NCI-H1092 (cell line): ENCODE measurements at places on chromosomes 16 and 17.

- DNase-seq, result no peak
These were observed 12.7 kb downstream of the TERF2IP start for GRCh38 chr16:75660321-75660720.

- no peak for DNase-seq
These were observed 25.4 kb downstream of the FLYWCH1 start for GRCh38 chr16:2937170-2937569.

GRCh38 chr17:50502301-50502990 is 5.8 kb upstream of the MYCBPAP start:
- DNase-seq, result no peak

DNA sequence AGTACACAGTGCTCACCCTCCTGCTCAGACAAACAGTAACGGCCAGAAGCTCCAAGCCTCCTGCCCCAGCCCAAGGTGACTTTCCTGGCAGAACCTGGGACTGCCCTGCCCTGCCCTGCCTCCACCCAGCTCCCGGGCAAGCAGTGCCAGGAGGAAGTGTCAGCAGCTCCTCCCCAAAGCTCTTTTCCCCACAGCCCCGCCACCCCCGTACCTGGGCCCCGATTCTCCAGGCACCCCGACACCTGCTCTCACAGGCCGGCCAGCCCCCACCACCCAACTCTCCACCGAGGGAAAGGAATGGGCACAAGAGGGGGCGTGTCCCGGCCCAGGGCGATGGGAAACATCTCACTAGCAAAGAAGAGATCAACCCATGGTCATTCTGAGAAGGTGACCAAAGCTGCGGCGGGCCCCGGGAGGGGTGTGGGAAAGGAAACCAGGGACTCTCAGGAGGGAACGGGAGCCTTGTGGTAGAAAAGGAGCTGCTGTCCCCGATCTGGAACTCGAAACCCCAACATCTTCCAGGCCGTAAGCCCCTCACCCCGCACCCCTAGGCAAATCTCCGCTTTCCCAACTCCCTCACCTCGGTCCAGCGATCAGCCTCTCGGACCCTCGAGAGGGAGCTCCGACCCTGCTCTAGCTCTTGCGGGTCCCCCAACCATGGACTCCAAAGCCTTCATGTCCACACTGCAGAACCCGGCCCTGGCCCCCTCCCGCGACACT is 1.2 kb downstream of the BCAR1 start:
- no peak for DNase-seq

GRCh38 chr16:51531271-51531670 is 380.2 kb upstream of the SALL1 start:
- no peak for DNase-seq

DNA sequence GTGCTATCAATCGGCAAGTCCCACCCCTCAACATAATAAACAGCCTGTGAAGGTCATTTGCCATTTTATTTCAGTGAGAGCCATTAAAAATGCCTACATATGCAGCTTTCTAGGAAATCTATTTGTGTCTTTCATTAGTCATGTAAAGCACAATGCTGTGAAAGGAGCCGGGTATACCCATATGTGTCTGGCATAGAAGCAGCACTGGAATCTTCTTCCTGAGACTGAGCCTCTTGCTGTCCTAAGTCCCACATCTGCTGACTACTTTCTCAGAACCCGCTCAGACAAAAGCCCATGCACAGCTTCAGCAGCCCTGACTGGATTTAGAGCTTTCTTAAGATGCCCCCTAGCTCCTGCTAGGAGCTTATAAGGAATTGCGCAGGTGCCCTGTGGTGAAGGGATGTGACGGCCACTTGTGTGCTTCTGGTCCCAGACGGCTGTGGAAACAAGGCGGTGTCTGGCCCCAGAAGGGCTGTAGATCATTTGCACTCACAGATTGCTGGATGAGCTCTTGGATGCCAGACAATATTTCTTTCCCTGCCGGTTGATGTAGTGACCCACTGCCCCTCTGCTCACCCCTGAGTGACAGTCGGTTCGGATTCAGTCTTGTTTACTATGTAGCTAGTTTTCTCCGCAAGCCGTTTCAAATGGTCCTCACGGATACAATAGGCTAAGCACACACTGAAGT is 172.2 kb downstream of the ANKFN1 start:
- DNase-seq, result no peak

DNA sequence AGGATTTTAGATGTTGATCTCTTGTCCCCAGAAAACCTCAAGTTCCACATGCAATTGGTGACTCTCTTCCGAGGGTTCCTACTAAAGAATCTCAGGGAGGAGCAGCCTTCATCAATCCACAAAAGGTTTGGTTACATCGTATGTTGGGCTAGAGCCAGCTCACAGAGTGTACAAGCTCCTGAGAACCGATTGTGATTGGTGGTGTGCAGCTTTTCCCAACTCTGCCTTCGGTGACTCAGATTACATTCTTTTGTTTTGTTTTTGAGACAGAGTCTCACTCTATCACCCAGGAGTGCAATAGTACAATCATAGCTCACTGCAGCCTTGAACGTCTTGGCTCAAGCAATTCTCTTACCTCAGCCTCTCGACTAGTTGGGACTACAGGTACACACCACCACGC is 172.4 kb downstream of the PMP22 start:
- DNase-seq, result no peak

DNA sequence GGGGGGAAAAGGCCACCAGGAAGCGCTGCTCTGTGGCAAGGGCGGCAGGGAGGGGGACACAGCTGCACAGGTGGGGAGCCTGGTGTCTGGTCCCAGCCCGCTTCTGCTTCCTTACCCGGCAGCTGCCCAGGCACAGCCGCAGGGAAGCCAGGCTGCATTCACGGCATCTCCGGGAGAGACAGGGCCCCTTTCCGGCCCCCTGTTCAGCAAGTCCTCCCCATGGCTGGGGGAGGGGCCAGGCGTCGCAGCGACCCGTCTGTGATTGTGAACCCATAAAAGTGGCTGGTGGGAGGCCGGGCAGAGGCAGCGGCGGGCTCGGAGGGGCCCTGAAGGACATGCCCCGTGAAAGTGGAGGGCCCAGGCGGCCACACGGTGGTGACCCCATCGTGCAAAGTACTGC is 28.7 kb downstream of the SOX8 start:
- DNase-seq, result no peak

DNA sequence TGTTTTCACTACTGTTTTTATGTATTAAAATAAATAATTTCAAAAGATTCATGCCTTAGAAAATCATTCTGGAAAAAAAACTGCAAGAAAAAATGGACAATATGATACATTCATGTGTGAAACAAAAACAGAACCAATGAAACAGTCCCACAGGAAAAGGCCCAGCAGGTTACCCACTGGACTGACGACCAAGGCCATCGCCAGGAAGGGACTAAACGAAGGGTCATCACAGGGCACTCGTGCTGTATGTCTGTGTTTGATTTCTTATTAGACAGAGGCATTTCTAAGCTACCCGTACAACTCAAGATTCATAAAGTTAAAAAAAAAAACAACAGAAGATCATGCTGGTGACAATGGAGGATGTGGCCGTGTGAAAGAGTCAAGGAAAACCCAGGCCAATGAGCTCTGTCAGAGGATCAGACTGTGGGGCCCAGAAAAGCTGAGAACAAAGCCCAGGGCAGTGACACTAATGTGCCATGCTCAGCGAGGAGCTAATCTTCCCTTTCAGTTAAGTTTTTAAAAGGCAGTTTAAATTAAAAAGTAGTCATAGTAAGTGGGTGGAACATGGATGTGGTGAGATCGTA is 31.8 kb downstream of the NSMCE1 start:
- no peak for DNase-seq

GRCh38 chr16:75660726-75661302 is 13.2 kb downstream of the TERF2IP start:
- DNase-seq, result no peak

- DNase-seq, result peak; percentile 41
These were observed 2.7 kb upstream of the SPG7 start for GRCh38 chr16:89505204-89506112.

DNA sequence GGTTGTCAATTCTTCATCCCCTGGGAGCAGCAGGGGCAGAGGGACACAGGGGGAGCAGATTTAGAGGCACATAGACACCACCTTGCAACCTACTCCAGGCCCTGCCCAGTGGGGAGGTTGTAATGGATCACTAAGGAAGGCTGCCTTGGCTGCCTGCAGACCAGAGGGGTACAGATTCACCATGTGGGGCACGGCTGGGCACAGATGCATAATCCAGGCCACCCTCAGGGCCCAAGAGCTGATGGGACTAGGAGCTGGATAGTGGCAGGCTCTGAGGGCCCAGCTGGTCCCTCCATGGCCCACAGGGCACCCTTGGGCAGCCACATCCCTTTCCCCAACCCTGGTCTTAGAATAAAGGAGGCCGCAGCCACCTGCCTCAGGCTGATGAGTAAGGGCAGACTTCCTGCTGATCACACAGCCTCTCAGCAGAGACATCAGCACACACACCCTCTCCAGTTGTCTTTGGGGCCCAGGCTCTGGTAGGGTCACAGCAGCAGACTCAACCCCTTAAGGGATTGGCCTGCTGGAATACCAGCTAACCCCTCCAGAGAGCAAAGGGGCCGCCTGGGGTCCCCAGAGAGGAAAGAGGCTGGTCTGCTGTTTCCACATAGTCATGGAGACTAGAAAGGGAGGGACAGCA is 224.9 kb downstream of the GSG1L start:
- DNase-seq, result no peak

DNA sequence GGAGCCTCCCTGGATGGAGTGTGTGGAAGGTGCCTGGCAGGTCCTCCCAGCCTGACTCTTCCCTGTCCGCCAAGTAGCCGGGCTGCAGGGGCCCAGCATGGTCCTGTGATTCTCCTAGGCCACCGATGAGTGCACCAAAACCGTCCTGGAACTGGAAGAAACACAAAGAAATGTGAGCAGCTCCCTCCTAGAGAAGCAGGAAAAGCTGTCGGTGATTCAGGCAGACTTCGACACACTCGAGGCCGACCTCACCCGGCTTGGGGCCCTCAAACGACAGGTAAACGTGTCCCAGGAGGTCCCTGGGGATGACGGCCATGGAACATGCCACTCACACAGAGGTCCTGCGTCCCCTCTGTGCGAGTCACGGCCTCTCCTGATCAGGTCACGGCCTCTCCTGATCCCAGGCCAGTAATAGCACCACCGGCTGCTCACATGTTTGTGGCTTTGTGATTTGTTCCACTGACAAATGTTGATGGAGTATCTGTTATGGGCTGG is 4.2 kb upstream of the GAA start:
- DNase-seq, result no peak

- no peak for DNase-seq
These were observed 34.6 kb upstream of the AKTIP start for GRCh38 chr16:53537626-53538025.

DNA sequence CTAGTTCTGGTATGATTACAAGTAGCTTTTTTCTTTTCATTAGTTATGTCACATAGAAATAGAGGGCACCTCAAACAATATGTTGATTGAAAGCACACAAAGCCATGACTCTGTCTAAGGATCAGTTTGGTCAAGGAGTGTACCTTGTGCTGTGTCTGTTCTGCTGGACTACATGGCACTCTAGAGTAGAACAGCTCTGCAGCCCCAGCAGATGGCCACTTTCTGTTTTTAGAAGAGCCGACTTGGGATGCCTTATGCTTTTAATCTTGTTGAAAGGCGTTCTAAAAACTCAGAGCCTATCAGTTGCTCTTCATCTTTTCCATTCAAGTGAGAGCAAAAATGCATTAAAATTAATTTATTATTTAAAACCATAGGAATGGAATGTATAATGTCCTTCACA is 49.3 kb upstream of the CA10 start:
- no peak for DNase-seq

GRCh38 chr17:45411348-45412105 is 21.1 kb downstream of the ARHGAP27 start:
- no peak for DNase-seq

DNA sequence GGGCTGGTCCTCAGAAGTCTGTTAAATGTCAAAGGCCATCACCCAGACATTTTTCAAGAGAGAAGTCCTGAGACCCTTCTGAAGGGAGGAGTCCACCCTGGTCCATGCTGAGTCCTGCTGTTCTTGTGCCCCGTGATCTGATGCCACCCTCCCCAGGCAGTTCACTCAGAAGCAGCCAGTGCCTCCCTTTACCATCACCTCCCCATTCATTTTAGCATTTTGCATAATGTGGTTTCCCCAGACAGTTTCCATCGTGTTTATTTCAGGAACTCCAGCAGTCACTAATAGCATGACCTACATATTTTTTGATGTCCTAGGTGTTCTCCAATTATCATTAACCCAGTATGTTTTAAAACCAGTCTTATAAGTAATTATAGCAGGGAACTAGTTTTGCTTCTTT is 353.0 kb upstream of the CDH5 start:
- no peak for DNase-seq

- DNase-seq, result peak; percentile 92
These were observed at the start of gene MYBBP1A for GRCh38 chr17:4554997-4555799. MYBBP1A (minus strand) TSS chr17:4555384; CDS start chr17:4555324, 60 bp downstream.

- DNase-seq, result no peak
These were observed 47.3 kb downstream of the UBE2G1 start for GRCh38 chr17:4319221-4319620.

DNA sequence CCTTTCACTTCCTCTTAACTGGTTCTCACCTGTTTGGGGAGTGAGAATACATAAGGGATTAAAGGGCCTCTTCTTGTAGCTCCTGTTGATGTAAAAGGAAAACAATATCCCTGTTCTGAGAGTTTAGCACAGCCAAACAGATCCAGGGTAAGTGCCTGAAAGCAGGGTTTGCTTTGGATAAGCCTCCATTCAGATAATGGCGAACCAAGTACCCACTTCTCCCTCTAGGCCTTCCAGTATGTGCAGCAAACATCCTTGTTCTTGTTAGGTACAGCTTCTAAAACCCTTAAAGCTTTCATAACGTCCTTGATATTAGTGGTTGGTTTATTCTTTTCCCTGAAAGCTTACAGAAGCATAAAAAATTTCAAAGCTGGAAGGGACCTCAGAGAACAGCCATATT is 130.6 kb upstream of the DNAH9 start:
- no peak for DNase-seq

DNA sequence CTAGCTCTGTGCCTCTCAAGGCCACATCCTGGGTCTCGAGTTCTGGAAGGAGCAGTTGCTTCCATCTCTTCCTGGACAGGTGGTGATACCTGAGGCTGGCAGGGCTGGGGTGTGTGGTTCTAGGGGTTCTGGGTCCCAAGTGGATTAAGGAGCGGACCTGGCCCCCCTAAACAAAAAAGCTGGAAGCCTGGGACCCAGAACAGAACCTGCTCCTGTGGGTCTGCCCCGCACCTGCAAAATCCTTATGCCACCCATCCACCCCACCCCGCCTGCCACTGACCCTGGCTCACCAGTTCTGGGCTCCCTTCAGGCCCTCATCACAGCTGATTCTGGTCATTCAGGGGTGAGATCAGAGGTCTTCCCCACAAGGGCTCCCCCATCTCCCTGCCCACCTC is 44.8 kb downstream of the ADCY7 start:
- no peak for DNase-seq

DNA sequence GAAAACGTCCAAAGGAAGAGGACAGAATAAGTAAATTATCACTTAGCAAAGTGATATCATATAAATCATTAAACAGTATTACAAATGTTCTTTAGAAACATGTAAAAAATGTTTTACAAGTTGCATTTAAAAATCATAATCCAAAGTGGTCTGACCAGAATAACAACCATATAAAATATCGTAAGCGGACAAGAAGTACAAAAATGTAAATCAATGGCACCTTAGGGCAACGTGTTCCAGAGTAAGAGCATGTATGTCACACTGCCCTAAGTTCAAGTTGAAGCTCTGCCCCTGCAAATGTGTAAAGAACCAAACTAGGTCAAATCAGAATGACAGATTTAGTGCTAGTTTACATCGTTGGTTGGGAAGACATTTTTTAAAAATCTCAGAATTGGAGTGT is 11.4 kb downstream of the USP31 start:
- DNase-seq, result no peak

- DNase-seq, result no peak
These were observed 179.5 kb downstream of the NTN1 start for GRCh38 chr17:9200699-9201359.
